Activated CD8-positive, alpha-beta memory T cell treated with anti-CD3 and anti-CD28 coated beads for 1 hour (primary cell): ENCODE measurements at places on chromosomes 7 and 10.

DNA sequence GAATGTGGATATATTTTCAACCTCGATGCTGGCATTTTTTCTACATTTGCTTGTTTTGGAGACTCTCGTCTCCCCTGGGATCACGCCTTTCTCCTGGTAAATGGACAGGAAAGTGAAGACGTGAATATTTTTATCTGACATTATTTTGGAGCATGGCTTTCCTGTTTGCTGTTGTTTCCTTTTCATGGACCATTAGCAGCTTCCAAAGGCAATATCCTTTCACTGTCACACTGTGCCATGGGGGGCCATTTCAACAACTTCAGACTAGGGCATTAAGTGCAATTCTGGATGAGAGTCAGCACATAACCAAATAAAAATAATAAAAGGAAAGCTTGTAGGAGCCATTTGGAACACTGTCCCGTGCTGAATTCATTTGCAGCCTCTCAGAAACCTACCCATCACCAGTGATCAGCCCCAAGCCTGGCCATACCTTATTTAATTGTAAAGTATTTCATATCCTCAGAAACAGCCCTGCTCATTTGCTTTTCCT lies 75.9 kb upstream of the NEUROD6 start:
- DNase-seq, result no peak

- DNase-seq, result no peak
Observed at GRCh38 chr7:100590077-100590737, 4.1 kb downstream of the FBXO24 start.

DNA sequence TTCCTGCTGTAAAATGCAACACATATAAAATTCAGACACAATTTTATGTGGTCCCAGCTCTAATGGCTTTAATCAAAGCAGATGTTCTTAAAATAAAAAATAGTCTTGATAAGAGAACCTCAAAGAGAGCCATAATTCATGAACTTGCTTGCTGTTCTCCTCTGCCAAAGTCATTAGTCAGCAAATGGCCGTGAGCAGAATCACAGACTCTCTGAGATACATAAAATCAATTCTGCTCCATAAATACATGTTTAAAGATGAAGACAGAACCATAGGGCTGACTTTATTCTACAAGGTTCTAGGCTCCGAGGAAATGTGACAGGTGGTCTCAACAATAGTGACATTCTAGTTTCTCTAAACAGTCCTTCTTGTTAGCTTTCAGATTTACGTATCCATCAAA lies 29.8 kb downstream of the HSPA12A start:
- no peak for DNase-seq

DNA sequence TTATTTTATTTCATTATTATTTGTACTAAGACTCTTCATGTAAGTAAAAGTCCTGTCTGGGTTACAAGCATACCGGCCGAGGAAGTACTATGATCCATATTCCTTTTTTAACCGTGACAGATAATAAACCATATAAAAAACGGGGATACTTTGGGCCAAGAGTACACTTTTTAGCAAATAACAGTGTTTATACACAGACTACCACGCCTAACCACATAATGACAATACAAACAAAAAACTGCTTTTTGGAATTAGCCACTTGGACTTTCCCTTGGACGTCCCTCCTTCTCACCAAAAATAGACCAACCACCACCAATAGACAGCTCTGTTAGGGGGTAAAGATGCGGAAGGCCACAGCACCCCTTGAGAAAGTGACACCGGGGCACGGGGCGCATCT lies 800 bp downstream of the MINDY3 start:
- no peak for DNase-seq

DNA sequence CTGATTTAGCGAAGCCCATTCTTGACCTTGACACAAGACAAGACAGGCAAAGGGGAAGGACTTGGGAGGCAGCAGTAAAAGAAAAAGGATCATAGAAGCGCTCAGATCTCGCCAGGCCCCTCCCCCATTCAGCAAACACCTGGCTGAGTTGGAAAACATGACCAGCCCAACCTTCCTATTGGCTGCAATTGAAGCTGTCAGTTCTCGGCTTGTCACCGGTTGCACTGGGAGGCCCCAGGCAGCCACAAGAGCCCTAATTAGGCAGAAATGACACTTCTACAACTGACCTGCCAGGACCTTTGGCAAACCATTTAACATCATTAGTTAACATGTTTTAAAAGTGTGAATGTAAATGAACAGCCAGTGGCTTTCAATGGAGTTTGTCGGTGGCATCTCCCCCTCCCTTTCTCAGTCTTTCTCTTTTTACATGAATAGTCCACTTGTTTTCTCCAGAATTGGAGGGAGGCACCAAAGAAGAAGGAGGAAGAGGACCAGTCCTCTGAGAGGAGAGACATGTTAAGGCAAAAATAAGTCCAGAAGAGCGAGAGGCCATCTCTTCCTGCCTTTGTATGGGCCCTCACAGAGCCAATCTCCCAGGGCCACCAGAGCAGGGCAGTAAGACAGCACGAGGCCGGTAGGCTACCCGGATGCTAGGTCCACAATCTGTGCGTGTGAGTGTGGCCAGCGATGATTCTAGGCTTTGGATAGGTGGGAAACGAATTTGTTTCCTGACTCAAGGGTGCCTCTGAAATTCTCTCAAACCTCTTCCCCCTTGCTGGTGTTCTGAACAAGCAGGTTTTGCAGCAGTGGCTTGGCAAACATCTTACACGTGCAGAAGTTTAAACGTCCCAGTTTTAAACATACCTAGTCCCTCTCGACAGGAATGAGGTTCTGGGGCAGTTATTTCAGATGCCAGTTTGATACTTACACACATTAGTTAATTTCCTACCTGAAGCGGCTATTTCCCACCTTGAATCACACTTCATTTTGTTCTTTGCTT lies 15.0 kb upstream of the ENO4 start:
- DNase-seq, result no peak

GRCh38 chr10:29583674-29584073 lies 51.1 kb downstream of the SVIL start:
- no peak for DNase-seq

DNA sequence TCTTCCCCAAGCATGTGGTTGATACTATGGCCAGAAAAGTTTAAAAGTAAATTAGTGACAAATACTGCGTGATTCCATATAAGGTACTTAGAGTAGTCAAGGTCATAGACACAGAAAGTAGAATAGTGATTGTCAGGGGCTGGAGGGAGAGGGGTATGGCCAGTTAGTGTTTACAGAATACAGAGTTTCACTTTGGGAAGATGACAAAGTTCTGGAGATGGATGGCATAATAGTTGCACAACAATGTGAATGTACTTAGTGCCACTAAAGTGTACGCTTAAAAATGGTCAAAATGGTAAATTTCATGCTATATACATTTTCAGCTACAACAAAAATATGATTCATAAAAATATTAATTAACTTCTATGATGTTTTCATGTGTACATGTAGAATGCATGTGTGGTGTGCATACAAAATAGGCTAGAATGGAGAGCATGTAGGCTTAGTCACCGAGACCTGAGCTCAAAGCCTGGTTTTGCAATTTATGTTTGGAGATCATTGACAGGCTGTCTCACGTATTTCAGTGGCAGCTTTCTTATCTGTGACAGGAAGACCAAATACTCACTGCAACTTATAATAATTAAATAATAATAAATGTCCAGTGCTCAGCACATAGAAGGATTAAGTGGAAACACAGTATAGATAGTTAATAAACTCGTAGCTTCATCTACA lies 625.6 kb downstream of the SUGCT start:
- no peak for DNase-seq

DNA sequence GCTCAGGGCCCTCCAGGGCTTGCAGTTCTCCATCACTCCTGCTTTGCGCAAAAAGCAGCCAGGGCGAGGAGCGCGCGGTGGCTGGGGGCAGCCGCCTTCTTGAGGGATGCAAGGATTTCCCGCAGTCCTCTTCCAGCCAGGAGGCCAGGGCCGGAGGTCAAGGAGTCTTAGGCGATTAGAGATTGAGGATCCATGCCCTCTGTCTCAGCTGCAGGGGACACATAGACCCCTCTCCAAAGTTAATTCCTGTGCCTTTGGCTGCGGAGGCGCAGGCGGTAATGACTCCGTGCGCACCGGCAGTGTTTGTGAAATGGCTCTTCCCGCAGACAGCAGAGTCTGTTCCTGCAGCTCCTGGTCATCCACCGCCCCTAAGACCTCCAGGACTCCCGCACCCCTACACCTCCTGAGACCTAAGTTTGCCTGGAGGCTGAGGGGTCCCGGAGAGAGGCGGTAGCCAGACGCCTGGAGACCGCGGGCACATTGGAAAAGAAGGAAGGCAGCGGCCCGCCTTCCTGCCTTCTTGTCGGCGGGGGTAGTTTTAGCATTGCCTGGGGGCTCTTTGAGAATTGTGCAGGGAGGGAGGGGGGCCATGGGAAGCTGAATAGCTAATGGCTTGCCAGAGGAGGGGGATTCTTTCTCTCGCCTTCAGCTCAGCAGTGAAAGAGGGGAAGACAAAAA lies 3.3 kb upstream of the NEUROG3 start:
- DNase-seq, result no peak

DNA sequence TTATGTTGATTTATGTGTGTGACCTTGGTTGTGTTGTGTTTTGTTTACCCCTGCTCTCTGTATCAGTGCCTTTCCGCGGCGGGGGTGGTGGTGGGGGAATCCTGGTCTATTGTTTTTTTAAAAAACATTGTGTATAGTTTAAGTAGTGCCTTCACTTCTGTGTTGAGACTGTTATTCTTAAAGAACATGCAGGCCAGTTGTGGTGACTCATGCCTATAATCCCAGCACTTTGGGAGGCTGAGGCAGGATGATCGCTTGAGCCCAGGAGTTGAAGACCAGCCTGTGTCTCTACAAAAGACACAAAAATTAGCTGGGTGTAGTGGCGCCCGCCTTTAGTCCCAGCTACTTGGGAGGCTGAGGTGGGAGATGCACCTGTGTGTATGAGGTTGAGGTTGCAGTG lies 429.0 kb upstream of the LRGUK start:
- no peak for DNase-seq

DNA sequence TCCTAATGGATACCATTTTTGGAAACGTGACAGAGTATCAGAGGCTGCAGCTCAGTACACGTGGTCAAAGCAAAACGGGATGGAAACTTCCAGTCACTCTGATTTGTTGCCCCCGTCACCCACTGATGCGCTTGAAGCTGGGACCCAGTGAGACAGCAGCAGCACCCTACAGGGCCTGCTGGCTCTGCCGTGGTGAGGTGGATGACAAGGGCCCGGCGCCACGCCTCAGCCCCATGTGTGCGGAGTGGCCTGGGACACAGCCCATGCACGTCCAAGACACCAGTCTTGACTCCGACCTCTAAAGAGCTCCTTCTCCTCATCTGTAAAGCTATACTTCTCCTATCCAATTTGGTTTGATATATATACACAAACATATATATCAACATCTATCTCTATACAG lies 39.0 kb downstream of the CLEC2L start:
- DNase-seq, result no peak

DNA sequence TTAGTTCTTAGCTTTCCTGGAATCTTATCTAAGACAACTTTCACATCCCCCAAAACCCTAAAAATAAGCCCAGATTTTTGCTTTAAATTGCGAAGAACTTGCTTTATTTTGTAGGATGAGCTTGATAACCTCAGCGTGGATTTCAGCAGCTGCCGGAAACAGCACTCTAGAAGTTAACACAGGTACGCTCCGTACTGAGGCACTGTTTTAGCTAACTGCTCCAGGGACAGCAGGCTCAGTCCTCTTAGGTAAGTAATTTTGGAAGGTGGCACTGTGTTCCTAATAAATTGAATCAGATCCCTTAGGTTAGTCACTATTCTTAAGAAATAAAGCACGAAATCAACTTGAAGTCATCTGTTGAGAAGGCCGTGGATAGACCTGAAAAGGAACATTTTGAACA lies 2.2 kb upstream of the AUTS2 start:
- DNase-seq, result no peak

- DNase-seq, result no peak
Observed at GRCh38 chr10:82037076-82037475, 162.1 kb downstream of the NRG3 start.

DNA sequence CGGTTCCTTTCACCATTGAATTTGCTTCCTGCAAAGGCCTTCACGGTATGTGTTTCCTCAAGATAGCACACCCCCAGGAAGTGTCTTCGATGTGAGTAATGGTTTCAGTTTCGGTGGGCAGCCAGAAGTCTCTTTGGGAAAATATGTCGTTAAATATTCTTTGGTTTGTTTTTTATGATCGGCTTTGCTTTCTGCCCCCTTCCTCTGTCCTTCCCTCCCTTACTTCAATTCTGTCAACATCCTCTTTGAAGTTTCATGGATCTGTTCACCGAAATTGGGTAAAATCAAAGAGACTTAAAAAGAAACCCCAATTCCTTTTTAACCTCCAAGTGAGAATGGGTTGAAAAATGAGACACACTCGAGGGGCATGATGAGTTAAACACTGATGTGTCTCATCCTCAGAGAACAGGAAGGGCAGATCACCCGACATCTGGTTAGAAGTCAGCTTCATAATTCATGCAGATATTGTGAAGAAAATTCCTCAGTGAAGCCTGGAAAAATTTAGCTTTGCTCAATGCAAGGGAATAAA lies 170.8 kb upstream of the HABP2 start:
- no peak for DNase-seq

GRCh38 chr10:71621231-71622153 lies 98.1 kb downstream of the C10orf105 start:
- no peak for DNase-seq

GRCh38 chr7:98322331-98323270 lies 41.1 kb downstream of the BRI3 start:
- no peak for DNase-seq

GRCh38 chr7:66859794-66860645 lies 61.0 kb upstream of the TMEM248 start:
- no peak for DNase-seq

GRCh38 chr10:31134311-31134952 lies 102.8 kb upstream of the ZNF438 start:
- no peak for DNase-seq

- DNase-seq, result no peak
Observed at GRCh38 chr10:132232023-132232951, 45.5 kb downstream of the DPYSL4 start.

DNA sequence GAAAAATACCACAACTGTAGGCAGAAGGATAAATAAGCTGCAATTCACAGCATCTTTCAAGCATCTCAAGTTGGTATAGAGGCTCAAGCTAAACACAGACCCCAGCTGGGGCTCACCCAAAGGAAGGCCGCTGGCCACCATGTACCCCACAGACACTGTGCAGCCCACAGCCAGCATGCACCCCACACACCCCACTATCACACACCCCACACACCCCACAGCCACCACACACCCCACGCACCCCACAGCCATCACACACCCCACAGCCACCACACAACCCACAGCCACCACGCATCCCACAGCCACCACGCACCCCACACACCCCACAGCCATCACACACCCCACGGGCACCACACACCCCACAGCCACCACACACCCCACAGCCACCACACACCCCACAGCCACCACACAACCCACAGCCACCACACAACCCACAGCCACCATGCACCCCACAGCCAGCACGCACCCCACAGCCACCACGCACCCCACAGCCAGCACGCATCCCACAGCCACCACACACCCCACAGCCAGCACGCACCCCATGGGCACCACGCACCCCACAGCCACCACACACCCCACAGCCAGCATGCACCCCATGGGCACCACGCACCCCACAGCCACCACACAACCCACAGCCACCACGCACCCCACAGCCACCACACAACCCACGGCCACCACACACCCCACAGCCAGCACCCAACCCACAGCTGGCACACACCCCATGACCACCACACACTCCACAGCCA lies 214.7 kb downstream of the DNAJB6 start:
- no peak for DNase-seq

- no peak for DNase-seq
Observed at GRCh38 chr10:97633921-97634320, 621 bp upstream of the MORN4 start.
